Ecto neural progenitor cell (in vitro differentiated cells): ENCODE measurements at places on chromosomes 3 and 15.

DNA sequence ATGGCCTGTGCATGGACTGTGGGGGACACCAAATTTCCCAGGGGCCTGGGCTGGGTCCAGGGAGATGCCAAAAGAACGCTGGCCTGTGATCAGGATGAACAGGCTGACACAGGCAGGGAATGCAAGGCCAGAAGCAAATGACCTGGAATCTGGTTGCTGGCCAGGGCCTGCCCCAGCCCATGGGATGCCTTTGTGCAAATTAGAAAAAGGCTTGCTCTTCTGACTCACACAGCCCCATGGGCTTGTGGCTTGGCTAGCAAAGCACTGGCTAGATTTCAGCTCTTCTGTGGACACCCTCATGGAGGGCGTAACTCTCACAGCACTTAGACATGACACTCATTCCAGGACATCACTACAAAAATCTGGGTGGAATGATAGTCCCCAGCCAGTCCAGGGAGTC lies 356.0 kb downstream of the SHQ1 start:
- DNase-seq: peak; percentile 53

DNA sequence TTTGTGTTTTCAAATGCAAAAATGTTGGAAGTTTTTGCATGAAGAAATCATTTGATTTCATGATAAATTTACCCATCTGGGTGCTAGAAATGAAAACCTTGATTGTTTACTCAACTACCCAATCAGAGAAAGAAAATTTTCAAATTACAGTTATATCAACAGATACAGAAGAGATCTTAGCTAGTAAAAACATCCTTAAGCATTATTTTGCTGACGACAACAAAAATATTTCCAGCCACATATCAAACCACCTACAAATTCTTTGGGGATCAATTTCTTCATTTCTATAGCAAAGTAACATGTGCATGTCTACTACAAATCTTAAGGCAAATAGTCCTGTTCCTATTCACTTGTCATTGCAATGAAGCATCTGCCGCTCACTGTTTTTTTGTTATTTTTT lies 530.3 kb downstream of the ZIC1 start:
- DNase-seq: no peak

DNA sequence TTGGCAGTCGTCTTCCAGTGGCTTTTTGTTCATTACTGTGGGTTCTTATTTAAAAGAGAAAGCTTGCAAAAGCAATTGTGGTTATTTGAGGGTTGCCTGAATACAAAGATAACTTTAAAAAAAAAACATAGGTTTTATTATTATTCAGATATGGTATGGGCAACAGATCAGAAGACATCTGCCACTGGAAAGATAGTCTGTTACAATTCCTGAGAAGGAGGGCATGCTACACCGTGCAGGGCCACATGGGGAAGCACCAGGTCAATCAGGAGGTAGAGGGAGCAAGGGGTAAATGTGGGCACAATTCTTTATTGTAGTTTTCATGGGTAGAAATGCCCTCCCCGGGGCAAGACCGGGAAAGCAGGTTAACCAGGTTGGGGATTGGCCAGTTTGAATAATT lies 46.5 kb downstream of the BBS4 start:
- DNase-seq: no peak

- no peak for DNase-seq
Observed at GRCh38 chr3:127762077-127762786, 60.1 kb downstream of the MGLL start.

DNA sequence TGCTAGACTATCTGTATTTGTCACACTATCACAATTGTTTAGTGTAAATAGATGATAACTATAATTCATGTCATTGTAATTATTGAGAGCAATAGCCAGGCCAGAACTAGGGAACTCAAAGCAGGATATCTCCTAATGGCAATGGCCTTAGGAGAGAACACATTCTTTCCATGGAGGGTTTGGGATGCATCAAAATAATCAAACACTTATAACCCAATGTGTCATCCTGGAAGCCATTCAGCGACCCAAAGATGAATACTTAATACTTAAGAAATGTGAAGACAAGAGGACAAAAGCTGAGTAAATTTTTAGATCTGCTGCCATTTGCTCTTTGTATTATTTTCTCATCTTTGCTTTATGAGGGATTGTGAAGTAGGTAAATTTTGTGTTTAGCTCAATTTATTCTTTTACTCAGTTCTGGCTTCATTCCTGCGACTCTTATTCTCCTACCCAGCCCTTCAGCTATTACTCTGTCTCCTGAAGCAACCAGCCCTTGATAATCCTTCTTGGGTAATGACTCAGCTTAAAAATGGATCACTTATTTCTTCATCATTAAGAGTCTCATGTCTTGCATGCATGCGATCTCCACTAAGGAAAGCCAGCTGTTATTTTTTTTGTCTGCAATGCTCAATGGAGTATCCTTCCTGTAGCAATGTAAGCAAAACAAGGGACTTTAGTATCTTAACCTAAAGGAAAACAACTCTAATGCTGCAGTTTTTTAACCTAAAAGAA lies 2.0 kb downstream of the OR4F15 start:
- no peak for DNase-seq
